ENCODE measurements at places on chromosomes 16 and 17. TPM values are rescaled to one million over a fixed set of nuclear protein-coding genes. Genes with fewer than 3 reads are reported as not detected.

GRCh38 chr16:4488499-4488967, 12.3 kb downstream of the HMOX2 start:
- DNase-seq: no peak

DNA sequence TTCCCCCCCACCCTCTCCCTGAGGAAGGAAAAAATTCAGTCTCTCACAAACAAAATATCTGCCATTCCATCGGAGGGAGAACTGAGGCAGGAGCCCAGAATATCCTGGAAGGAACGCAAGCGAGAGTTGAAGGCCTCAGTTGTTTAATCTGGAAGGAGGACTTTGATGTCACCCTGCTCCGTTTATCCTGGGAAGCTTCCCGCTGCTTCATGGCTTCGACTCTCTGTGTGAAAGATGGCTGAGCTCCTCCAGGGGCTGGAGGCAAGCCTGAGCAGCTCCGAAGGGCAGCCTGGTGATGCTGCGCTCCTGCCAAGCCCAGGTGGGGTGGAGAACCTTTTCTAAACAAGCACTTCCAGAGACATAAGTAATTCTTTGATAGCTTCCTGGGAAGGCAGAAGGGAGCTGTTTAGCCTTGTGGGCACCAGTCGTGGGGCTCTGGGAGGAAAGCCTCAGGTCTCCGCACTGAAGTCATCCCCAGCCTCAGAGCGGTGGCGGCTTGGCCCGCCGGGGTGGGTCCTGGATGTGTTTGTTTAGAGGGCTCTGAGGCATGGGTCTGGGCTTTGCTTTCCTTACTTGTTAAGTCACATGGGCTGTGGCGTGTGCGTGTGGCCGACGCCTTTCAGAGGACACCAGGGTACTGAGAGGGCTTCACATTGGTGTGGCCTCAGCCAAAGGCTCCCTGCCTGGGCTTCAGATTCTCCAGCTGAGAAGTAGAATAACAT, 7.9 kb downstream of the NKD1 start:
- no peak for DNase-seq

- DNase-seq: no peak
Observed at GRCh38 chr16:67645397-67646121, 615 bp downstream of the CARMIL2 start.

DNA sequence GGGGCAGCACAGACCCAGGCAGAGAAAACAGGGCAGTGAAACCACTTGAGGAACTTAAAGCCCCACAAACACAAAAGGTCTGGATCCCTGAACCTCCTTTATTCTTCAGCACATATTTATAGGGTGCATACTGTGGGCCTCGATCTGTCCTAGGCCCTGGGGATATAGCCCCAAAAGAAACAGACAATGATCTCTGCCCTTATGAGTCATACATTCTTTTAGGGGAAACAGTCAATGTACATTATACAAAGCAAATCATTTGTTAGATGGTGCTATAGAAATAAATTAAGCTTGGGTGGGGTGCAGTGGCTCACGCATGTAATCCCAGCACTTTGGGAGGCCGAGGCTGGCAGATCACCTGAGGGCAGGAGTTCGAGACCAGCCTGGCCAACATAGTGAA, 10.0 kb upstream of the HES7 start:
- DNase-seq: no peak

Gene HOXB8
- not detected for total RNA-seq

GRCh38 chr17:38560503-38561318, 45.0 kb downstream of the SRCIN1 start:
- no peak for DNase-seq

Gene APOBR
- not detected for total RNA-seq

Gene SMIM36
- not detected for total RNA-seq

GRCh38 chr16:17339764-17340541, 130.8 kb downstream of the XYLT1 start:
- DNase-seq: no peak

- DNase-seq: no peak
Observed at GRCh38 chr16:86384980-86385379, 125.3 kb upstream of the FOXF1 start.

Measured in occipital lobe (tissue), 3 donors.